Motor neuron (in vitro differentiated cells): ENCODE measurements at places on chromosomes 12 and 14. TPM values are rescaled to one million over a fixed set of nuclear protein-coding genes. Genes with fewer than 3 reads are reported as not detected.

TMBIM6 gene
- total RNA-seq: 223 and 237 TPM in 2 replicates

MYF5 gene
- 0.19 and 0.24 TPM in 2 replicates for total RNA-seq

DNA sequence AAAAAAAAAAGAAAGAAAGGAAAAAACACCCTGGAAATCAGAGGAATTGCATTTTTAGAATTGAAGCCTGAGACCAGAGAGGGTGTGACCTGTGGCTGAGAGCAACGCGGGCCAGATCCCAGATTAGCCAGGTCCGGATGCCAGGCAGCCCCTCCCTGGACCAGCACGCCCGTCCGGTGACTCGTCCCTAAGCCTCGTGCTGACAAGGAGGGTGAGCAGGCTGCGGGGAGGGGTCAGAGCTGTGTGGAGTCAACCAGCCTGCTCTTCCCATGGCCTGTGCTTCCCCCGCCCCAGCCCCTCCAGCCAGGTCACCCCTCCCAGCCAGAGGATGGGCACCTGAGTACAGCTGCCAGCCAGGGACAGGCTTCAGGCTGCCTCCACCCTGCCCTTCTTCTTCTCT, 4.2 kb upstream of the KLC1 start:
- ATAC-seq: no peak

- ATAC-seq: no peak
These were observed 92.7 kb upstream of the DCD start for GRCh38 chr12:54740882-54741281.
